Renal pelvis (tissue), 12 donors: ENCODE measurements at places on chromosomes 1 and 21.

GRCh38 chr1:153556348-153556747, 7.3 kb upstream of the S100A3 start:
- DNase-seq = no peak

DNA sequence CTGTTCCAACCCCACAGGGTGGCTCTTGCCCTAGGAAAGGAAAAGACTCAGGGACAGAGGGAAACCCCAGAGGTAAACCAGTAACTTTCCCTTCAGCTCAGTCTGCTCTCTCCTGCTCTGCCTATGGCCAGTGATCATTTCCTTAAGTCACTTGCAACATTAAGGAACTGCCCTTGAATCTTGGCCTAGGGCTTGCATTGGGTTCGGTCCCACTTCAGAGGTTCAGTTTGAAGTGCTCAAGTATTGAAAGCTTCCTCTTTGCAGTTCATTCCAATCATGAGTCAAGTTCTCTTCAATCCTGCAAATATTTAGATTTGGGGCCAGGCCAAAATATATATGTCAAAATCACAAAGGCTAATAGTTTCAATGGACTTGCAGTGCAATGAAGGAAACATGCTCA, 97.7 kb upstream of the IRF2BP2 start:
- DNase-seq = no peak

DNA sequence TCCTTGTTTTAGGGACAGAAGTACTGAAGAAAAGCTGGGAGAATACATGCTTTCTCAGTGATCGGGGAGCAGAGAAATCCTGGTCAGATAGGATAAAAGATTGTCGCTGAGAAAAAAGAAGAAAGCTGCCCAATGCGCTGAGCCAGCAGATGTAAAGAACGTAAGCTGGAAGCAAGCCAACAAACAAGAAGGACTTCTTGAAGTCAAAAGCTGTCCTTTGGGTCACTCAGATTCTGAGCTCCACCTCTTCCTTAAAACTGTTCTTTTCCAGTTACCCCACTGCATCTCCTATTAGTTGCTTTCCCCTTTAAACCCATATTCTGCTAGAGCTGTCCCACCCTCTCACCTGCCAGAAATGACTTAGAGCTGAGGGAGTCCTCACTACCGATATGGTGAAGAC, 64.8 kb downstream of the GPR137B start:
- DNase-seq = no peak

- DNase-seq = no peak
Measured at GRCh38 chr1:48017716-48018115, 20.5 kb upstream of the TRABD2B start.

DNA sequence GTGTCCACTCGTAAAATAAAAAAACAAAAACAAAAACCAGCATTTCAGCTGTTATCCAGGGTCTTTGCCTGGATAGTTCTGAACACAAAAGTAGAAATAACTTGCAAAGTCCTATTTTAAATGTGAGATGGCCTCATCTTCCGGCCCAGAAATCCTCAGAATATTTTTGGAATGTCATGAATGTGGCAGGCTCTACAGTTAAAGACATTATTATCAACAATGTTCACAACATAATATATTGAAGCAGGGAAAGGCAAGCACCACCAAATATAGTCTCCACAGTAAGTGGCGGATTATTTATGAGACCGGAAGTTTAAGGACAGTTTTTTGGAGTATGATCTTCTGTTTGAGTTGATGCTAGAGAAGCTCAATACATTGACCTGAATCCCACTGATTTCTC, 1.2 kb upstream of the C1orf198 start:
- DNase-seq = no peak

DNA sequence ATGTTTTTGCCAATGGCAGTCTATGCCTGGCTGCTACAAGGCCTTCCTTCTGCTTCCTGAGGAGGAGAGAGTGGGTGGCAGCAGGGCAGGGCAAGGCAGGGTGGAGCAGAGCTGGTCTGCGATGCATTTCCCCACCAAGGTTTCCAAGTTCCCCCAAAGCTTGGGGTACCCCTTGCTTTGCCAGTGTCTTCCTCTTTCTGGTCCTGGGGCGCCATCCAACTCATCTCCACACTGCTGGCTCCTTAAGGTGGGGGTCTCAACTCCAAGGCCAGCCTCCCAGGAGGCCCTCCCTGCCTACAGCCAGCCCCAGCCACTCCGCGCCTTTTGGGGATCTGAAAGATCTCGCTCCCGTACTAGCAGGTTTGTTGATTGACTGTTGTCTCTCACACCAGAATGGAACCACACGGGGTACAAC, 3.9 kb upstream of the SKI start:
- no peak for DNase-seq

DNA sequence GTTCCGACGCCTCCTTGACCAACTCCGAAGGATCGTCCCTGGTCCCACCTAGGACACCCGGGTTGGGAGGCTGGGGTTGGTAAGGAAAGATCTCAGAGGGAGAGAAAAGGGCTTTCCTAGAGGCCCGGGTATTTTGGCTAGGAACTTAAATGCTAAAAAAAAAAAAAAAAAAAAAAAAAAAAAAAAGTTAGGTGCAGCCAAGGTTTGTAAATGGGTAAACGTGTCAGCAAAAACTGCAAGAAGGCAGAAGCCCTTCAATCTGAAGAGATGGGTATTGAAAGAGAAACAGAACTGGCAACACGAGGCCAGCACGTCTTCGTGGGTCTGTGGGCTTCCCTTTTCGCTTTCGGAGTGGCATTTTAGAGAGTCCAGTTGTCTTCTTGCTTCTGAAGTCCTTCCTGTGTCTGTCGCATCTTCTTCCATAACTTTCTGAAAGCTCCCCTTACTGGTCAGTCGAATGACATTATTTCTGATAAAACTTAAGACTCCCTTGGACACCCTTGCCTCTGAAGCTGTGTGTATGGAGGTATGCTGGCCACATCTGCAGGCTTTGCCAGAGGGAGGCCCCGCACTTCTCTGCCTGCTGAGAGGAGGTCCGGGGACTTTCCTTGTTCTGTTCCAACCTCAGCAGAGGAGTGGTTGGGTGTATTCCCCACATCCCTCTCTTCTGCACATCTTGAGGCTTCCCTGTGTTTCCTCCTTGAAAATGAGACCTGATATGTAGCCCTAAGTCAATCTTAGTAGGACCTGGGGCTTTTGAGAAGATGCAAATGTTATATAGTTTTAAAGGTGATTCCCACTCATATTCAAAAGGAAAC, 745 bp downstream of the RCSD1 start:
- no peak for DNase-seq

DNA sequence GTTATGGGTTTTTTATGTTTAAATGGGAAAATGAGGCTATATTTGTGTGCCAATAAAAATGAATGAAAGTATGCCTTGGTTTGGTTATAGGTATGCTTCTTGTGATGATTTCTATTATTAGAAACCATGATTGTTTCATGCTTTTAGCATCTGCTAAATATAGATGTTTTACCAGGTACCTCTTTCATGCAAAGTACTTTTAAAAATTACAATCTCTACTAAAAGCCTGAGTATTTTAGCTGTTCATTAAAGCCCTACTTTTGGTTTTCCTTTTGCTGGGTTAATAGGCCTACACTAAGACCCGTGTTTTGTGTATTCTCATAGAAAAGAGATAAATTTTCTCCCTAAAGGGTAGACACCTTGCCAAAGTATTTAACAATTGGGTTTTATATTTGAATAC, 32.0 kb downstream of the MTF2 start:
- no peak for DNase-seq

GRCh38 chr1:4328402-4329071, 325.9 kb upstream of the AJAP1 start:
- no peak for DNase-seq

DNA sequence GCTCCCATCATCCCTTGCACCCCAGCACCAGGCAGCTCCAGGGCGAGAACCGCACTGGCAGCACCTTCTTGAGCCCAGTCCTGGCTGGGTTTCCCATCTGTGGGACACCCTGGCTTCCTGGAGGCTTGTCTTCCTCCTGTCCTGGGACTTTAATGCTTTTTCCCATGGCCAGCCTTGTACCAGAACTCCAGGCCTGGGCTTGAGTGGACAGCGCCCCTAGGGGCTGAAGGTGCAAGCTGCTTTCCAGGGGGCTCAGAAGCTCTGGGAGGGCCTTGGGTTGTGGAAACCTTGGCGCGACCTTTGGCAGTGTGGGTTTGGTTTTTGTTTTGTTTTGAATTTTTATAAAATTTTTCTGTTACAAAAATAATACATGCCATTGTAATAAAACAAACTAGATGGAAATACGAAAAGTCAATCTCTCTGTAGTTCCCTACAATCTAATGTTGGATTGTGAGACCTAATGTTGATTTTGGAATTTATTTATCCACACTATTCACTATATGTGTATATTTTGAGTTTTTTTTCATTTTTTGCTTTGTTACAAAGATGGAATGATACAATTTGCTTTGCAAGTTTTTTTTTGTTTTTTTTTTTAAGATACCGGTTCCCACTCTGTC, 33.8 kb upstream of the RPL11 start:
- DNase-seq = peak; percentile 52

DNA sequence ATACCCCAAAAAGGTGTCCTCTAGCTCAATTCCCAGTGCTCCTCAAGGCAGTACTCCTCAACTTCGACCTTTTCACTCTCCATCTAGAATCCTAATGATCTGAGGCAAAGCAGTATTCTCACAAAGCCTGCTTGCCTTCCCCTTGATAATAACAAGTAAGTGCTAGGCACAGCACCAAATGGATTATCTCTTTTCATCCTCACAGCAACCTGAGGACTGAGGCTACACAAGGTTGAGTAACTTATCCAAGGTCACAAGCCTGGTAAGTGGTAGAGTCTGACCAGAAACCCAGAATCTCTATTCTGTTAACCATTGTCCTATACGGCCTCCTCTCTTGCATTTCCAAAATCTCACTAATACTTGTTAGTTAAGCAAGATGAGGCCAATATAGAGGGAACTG, 5.1 kb downstream of the SYDE2 start:
- no peak for DNase-seq

GRCh38 chr1:71548398-71548890, 467.6 kb upstream of the ZRANB2 start:
- DNase-seq = no peak

DNA sequence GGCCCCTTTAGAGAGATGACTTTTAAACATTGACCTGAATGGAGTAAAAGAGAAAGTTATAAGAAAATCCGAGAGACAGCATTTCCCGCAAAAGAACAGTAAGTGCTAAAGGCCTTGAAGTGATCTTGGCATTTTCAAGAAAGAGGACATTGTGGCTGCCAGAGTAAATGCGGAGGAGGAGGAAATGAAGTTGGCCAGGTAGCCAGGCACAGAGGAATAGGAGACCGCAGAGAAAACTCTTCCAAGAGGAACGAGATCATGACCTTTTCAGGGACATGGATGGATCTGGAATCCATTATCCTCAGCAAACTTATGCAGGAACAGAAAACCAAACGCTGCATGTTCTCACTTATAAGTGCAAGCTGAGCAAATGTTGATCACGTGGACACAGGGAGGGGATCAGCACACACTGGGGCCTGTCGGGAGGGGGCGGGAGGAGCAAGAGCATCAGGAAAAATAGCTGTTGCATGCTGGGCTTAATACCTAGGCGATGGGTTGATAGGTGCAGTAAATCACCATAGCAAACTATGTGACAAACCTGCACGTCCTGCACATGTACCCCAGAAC, 49.7 kb downstream of the EEIG2 start:
- DNase-seq = no peak

DNA sequence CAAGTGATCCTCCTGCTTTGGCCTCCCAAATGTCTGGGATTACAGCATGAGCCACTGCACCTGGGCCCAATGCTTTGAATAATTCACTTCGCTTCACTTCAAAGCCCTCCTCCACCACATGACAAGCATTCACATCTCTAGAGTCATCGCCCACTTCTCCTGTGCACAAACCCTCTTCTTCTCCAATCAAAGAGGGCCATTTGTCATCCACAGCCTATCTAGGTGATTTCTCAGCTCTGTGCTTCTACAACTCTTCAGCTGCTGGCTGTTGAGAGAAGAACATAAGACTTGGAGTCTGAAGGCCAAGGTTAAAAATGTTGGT, 20.1 kb upstream of the PSMB2 start:
- DNase-seq = no peak

DNA sequence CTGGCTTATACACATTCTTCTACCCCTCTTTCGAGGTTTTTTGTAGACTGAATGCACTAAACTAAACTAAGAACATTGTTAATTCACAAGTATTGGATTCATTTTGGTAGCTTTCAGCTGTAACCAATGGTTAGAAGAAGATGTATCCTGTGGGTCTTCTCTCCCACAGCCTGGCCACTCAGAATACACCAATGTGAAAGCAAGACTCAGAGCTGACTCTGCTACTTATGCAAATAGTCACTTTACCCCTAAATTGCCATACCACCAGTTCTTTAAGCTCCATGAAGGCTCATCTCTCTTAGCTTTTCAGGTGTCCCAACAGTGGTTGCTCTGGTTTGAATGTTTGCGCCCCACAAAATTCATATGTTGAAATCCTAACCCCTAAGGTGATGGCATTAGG, 60.1 kb downstream of the RGS13 start:
- DNase-seq = no peak

GRCh38 chr1:104593413-104594187, 843.9 kb downstream of the AMY1C start:
- DNase-seq = no peak

DNA sequence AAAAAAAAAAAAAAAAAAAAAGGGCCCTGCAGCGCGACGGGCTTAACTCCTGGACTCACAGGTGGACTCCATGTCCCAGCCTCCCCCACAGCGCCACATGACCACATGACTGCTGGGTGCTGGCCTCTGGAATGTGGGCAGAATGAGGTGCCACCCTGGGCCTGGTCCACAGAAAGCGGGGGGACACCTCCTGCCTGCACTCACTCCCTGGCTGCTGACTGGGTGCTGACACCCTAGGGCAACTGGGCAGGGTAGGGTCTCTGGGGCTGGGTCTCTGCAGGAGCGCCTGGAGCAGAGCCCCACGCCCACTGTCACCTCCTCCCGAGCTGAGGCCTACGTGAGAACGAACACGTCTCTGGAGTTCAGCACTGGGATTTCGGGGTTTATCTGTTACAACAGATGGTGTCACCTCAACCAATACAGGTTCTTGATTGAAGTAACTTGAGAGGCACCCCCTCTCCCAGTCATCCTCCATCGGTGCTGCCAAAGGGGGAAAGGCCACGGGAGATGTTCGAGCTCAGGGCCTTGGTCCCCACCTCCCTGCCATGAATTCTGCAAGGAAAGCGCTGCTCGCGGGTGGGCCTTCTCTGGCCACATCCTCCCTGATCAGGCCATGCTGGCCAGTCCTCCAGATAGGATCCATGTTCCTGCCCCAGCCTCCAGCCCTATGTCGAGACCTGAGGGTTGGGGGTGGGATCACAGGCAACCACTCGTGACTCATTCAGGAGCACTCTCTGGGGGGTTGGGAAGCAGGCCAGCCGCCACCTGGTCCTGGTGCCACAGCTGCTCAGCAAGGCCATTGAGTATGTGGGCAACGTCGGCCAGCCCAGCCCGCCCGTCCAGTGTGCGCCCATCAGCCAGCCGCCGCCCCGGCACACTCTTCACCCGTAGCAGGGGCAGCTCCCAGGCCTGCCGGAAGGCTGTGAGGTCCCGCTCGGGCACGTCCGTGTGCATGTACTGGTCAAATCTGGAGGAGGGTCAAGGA, 5.4 kb downstream of the CPLANE2 start:
- no peak for DNase-seq

DNA sequence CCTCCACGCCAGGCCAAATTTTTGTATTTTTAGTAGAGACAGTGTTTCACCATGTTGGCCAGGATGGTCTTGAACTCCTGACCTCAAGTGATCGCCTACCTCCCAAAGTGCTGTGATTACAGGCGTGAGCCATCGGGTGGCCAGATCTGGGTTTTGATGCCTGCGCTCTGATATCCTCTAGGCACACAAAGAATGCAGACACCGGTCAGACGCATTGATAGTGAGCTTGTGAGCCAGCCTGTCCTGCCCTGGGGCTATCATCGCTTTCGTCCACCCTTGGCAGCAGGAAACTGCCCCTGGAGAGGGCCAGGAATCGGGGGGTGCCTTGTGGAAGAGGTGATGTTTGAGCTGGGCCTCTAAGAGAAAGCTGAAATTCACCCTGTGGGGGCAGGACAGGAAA, 4.0 kb downstream of the FBLIM1 start:
- no peak for DNase-seq
